ENCODE measurements at places on chromosomes 3 and 15.
A peak's percentile ranks its signal among the peaks of the same experiment; 100 is the strongest.

DNA sequence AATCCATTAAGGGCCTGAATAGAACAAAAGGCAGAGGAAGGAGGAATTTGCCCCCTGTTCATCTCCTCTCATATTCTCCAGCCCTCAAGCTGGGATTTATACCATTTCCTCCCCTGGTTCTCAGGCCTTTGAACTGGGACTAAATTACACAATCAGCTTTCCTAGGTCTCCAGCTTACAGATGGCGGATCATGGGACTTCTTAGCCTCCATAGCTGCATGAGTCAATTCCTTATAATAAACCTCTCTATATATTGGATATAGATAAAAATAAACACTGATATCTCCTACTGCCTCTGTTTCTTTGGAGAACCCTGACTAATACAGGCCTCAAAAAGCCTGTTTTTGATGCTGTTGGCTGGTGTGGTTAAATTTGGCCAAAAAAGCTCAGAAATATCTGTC, 84.5 kb upstream of the TMEM108 start:
- no peak for DNase-seq

GRCh38 chr3:189322339-189322738, 150.6 kb downstream of the TPRG1 start:
- no peak for DNase-seq

GRCh38 chr15:75153087-75153486, 48.6 kb upstream of the C15orf39 start:
- no peak for DNase-seq

GRCh38 chr15:27486051-27486450, 515.1 kb downstream of the GABRG3 start:
- DNase-seq, result no peak

GRCh38 chr3:3509665-3510064, 289.6 kb upstream of the LRRN1 start:
- no peak for DNase-seq

DNA sequence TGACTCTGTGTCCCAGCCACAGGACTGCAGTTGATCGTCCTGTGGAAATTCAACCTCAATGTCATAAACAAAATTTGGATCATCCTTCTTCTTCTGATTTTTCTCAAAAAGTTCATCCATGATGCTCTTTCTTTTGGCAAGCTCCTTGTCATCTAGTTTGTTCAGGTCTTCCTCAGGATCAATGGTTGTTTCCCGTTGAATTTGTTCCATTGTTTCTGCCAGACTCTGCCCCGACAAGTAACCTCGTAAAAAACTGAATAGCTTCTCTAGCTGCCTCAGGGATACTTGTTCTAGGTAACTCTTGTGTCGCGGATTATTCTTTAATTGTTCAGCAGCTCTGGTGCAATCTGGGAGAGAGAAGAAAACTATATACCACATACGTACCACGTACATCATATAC, 4.5 kb downstream of the CEP19 start:
- DNase-seq, result no peak

DNA sequence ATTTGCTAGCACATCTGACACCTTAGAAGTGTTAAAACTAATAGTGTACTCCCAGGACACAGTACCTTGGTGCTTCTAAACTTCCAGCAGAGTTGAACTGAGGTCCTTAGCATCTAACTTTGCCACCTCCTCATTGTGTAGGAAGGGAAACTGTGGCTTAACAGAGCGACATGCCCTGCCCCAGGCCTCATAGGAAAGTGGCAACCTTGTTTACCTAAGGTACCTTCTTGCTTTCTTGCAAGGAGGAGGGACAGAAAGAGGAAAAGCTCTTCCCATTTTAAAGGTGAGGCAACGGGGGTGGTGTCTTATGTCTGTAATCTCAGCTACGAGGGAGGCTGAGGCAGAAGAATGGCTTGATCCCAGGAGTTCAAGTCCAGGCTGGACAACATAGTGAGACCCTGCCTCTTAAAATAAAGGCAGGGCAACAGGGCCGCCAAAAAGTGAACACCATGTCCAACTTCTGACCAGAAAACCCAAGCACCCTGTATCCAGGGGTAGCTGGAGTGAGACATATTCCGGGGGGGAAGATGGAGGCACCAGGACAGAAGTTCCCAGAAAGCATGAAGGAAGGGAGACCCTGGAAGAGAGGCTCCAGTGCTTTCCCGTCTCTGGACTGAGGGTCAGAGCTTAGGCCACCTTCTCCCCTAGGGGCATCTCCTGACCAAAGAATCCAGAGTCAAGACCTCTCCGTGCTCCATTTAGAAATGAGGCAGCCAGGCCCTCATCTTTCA, 540 bp upstream of the KLHL40 start:
- DNase-seq, result no peak

- DNase-seq, result no peak
Measured at GRCh38 chr3:122890077-122890719, 95.3 kb downstream of the SLC49A4 start.

- no peak for DNase-seq
Measured at GRCh38 chr15:60815321-60815720, 336.4 kb upstream of the ICE2 start.

GRCh38 chr3:24451461-24452099, 43.1 kb downstream of the THRB start:
- DNase-seq, result no peak

- DNase-seq, result no peak
Measured at GRCh38 chr15:92645051-92645631, 10.4 kb downstream of the FAM174B start.

DNA sequence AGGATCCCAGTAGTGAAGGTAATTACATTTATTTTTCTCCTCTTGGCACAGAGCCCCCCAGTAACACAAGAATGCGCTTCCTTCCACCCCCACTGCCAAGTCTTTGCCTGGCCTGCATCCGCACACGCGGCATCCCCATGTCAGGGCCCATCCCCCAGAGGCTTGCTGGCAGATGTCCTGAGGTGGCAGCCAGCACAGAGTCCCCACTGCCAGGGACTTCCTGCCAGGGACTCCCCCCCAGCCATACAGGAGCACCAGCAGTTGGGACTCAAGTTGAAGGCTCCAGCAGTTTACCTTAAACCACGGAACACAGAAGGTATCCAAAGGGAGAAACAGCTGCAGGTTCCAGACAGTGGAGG, 41.0 kb downstream of the MEGF11 start:
- no peak for DNase-seq

- DNase-seq, result no peak
Measured at GRCh38 chr3:45079715-45080114, 53.6 kb downstream of the CLEC3B start.

DNA sequence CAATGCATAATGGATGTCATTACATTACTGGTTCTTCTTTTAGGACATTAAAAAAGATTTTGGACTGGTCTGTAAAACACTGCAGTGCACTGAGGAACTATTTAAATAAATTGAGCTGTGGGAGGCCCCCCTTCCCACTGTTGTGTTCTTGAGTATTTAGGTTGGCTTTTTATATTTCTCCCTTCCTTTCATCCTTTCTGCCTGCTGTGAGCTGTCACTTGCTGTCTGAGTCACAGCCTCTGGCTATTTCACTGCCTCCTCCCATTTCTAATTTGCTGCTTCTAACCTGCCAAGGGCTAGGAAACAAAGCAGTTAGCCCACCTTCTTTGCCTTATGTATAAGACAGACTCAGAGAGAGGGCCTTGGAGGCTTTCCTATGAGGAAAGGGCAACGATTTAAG, 89.0 kb upstream of the FNDC3B start:
- no peak for DNase-seq

DNA sequence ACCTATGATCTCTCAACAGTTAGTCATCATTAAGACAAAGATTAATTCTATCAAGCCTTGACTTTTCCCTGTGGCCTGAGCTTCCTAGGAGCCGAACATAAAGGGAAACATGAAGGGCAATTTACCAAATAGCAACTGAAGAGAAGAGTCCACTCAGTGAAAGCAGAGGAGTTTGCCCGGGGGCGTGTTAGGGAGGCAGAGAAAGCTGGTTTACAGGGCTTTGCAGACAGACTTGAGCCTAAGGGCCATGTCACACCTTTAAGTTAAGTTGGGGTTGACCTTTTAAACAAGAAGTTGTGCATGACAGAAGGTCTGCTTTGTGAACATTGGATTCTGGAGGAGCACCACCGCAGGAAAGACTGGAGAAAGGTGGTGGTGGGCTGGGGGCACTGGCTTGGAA, 701.8 kb upstream of the CFAP20DC start:
- no peak for DNase-seq

DNA sequence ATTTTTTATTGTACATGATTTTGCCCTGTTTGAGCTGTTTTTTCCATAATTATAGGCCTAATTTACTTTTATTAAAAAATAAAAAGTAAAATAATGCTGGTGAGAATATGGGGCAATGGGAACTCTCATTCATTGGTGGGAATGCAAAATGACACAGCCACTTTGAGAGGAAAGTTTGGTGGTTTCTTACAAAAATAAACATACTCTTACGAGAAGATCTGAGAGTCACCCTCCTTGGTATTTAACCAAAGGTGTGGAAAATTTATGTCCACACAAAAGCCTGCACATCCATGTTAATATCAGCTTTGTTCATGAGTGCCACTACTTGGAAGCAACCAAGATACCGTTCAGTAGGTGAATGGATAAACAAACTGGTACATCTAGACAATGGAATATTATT, 9.8 kb downstream of the MUC13 start:
- DNase-seq, result no peak

- peak; percentile 66 for DNase-seq
Measured at GRCh38 chr3:194485881-194486539, 792 bp downstream of the ATP13A3 start.

All from stimulated activated CD4-positive, alpha-beta T cell treated with anti-CD3 and anti-CD28 coated beads, Interleukin-2, amount 100 ng/mL, for 24 hours (primary cell).